DMS79 treated with DMSO at 0.1 percent for 48 hours (cell line): ENCODE measurements at places on chromosomes 5 and 9.

DNA sequence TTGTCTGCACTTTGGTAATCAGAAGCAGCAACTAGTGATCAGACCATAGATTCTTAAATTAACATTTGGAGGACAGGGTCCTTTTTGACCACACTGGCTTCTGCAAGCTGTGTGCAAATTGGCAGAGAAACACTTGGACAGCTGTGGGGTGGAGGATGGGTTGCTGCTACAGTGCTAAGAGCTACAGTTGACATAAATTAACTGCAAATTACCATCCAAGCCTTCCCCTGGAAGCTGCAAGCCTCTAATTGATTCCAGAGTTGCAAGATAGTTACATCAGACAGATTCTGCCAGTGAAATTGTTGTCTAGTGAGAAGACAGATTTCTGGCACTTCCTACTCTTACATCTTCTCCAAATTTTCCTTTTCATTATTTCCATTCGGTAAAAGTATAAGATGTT is 517.7 kb downstream of the DIRAS2 start:
- no peak for DNase-seq

GRCh38 chr5:96652769-96653454 is 9.3 kb upstream of the CAST start:
- DNase-seq = no peak

DNA sequence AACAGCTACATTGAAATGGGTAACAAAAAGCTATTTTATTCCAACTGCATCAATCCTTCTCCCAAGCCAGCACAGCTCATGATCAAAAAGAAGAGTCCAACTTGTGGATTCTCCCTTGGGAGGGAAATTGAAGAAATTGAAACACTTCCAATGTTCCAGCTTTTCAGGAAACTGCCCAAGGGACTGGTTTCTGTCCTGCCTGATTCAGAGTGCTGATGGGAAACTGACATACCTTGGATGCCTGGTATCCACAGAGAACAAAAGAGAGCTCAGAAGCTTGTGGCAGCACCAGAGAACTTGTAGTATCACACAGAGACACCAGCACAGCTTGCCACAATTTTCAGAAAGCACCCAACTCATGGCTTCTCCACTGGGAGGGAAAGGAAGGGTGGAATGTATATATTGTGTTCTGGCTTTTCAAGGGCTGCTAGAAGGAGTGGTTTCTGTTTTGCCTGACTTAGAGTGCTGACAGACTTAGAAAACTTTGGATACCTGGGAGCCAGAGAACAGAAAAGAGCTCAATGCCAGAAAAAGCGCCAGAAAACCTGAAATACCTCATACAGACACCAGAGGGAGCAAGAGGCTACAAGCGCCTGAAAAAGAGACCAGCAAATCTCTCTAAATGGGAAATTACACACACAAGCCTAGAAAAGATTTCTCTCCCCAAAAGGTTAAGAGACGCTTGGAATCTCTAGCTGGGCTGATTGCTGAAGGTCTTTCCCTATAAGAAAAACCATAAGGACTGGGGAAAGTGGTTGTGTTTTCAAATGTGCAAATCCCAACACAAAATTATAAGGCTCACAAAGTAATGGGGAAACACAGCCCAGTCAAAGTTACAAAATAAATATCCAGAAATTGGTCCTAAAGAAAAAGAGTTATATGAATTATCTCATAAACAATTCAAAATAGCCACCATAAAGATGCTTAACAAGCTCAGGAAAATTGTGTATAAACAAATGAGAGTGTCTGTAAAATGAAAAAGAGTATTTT is 178.8 kb downstream of the SPOCK1 start:
- peak; percentile 4 for DNase-seq

- DNase-seq = no peak
Observed at GRCh38 chr5:63155310-63155631, 576.7 kb downstream of the LRRC70 start.

DNA sequence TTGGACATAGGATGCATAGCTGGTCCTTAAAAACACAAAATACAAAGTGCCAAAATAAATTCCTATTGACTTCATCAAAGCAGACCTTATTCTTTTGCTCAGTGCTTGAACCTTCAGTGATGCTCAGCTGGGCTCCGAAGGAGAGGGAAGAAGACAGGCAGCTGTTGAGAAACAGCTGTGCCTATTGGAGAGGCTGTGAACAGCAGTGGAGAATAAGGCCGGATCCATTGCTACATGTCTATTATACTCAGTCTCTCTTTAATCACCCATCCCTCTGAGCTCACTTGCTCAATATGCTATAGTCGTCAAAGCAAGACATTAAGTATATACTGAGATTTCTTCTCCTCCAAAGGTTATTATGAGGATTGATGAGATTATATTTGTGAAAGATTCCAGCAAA is 174.4 kb downstream of the CHSY3 start:
- DNase-seq = no peak

- no peak for DNase-seq
Observed at GRCh38 chr5:10761933-10762775, 1.1 kb upstream of the DAP start.
